Natural killer cell (primary cell): ENCODE measurements at places on chromosomes 13 and 19.

DNA sequence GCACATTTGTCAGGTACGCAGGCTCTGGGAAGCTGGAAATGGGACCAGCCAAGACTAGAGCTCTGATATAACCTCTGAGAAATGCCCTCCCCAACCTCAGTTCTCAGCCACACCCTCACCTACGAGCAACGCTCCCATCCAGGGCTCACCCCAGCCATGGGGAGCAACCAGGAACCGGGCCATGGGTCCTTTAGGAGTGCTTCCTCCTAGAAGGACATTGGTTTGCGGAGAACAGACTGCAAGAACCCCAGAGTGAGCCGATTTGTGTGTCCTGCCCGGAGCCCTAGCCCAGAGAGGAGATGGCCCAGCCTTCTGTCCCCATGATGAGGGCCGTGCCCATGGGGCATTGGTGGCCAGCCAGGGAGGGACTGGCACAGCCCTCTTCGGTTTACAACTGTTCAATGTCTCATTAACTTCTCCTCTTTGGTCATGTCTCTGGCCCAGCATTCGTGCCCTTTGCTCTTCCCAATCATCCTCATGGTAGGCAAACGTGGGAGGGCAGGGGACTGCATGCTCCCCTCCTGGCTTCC, 32.9 kb upstream of the IGSF23 start:
- no peak for DNase-seq

DNA sequence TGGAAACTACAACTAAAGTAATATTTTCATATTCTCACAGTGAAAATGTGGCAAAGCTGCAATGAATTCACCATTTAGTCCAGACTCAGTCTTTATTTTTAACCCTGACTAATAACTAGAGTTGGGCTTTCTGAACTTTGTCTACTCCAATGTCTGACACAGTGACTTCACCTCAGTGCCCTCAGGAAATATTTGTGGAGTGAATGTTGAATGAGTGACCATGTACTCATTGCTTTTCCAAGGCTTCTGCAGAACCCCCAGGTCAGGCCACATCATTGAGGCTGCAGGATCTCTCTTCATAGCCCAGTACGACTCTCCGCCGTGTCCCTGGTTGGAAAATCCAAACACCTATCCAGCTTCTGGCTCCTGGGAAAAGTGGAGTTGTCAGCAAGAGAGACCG, 1.8 kb downstream of the ZNF175 start:
- DNase-seq, result no peak

GRCh38 chr19:42284066-42284501, 15.0 kb downstream of the CIC start:
- peak; percentile 78 for DNase-seq

DNA sequence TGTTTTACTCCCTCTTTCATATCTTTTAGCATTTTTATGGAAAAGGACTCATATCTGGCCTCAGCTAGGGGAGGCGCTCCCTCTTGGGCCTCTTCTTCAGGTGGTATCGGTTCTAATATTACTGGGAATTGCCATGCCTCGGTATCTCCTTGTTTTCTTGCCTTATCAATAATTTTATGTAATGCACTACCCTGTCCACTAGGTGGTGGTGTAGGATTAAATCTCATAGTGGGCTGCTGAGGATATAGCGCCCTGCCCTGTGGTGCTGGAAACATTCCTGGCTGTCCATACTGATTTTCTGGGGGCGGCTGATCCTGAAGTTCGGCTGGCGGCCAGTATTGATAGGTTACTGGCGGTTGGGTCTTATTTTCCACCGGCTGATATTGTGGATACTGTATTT, 35.8 kb downstream of the ZNF420 start:
- no peak for DNase-seq

DNA sequence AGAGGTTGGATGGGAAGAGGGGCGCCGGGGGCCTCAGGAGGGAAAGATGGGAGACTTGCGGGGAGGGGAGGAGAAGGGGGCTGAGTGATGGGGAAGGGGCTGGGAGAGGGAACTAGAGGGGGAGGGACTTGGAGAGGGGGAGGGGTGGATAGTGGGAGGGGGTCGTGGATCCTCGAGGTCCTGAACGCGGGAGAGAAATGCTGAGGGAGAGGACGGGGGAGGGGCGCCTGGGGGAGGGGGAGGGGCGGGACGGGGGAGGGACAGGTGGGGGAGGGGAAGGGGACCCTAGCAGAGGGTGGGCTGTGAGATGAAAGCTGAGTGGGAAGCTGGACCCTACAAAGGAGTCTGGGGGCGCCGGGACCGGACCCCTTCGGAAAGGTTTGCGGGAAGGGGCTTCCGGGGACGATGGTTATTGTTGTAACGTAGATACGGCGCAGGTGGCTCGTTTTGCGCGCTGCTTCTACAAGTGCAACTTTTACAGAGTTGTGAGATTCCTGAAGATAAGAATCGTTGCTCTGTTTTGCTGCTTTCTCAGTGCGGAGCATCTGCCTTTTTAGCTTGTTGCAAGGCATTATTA, 418 bp downstream of the ZNF444 start:
- no peak for DNase-seq
